ENCODE measurements at places on chromosomes 2 and 18.

DNA sequence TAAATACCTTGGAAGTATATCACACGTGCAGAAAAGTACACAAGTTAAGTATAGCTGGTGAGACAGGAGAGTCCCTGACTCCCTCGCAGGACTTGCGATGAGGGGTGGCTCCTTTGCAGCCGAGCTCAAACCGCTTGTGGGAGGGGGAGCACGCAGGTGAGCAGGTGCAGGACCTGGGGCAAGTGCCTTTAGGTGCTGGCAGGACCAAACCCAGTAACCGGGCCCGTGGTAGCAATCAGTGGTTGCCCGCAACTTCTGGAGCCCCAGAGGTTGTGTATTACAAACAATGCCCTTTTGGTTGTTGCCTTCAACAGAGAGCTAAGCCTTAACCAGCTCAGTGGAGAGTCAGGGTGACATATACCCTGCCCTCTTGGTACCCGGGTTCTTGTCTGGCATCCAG lies 132.8 kb downstream of the PARD3B start:
- no peak overlapping the region for H3K27ac ChIP-seq
- no peaks in the 10 kb centered on the region for H3K27me3 ChIP-seq
- DNase-seq: no peak
- no peaks in the 10 kb centered on the region for H3K4me1 ChIP-seq
- no peaks in the 10 kb centered on the region for H3K36me3 ChIP-seq

DNA sequence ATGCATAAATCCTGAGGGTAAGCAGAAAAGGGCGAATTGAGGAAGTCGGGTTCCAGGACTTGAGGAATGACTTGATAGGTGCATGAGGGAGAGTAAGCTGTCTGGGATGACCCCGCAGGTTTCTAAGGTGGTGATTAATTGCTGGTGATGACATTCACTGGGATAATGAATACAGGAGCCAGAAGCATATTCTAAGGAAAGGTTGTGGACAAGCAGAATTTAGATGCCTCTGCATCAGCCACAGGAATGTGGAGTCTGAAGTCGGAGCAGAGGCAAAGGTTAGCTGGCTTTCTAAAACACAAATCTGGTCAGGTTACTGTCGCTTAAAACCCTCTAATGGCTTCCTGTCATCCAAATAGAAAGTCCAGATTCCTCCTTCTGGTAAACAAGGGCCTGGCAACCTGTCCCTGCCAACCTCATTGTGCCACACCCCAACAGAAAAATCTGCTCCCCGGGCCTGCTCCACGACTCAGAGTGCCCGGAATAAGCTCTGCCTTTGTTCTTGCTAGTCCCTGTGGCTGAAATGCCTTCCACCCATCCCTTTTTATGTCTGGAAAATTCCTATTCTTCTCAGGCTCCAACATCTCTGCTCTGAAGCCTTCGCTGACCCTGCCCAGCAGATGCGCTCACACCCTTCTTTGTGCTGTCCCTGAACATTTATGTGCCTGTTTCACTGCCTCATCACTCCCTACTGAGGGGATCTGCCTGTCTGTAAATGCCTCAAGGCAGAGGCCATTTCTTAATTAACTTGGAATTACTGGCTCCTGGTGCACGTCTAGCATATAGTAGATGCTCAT lies 11.3 kb upstream of the TMEM214 start:
- DNase-seq: no peak
- H3K36me3 ChIP-seq: no peaks in the 10 kb centered on the region
- H3K27me3 ChIP-seq: no peaks in the 10 kb centered on the region

DNA sequence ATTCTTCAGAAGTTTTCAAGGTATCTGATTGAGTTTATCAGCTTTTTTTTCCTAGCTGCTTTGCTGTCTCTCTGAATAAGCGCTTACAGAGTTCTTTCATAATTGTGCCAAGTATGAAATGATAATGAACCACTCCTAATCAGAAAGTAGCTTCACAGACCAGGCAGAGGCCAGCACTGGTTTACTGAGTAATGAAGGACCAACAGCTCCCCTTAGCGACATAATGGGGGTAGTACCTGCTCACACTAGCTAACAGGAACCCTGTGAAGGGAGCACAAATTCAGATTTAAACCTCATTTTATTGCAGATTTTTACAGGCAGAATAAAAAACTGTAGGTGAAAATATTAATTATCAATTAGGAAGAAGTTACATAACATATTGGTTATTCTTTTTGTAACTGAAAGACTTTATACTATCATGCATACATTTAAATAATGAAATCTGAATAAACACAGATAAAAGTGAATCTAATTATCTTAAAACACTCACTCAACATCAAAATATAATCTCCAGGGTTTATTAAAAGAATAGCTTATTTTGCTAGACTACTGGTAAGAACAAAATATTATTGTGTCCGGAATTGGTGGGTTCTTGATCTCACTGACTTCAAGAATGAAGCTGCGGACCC lies 53.7 kb upstream of the LRRC30 start:
- no peak overlapping the region for H3K27ac ChIP-seq
- no peak for DNase-seq
- no peaks in the 10 kb centered on the region for H3K4me1 ChIP-seq

- H3K27ac ChIP-seq: no peak overlapping the region
- DNase-seq: no peak
- no peak overlapping the region for H3K4me3 ChIP-seq
- no peaks in the 10 kb centered on the region for H3K27me3 ChIP-seq
Measured at GRCh38 chr2:105917226-105917625, 172.5 kb downstream of the NCK2 start.

DNA sequence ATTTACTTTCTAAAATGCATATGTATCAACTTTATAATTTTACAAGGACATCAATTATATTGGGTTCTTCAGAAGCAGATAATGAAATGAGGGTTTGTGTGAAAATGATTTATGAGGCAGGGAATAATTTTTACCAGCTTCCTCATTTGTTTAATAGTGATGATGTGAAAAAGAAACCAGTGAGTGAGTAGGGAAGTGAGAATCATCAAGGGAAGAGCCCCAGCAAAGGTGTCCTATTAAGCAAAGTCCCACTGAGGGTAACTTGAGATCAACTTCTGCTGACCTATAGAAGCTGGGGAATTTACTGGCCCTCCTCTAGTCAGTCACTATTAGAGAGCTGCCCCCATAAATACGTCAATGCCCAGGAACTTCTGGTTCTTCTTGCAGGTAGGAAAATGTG lies 266.8 kb upstream of the LYPD1 start:
- H3K36me3 ChIP-seq: no peaks in the 10 kb centered on the region
- H3K4me3 ChIP-seq: no peak overlapping the region
- H3K27ac ChIP-seq: no peak overlapping the region
- H3K4me1 ChIP-seq: no peaks in the 10 kb centered on the region
- DNase-seq: no peak
- no peaks in the 10 kb centered on the region for H3K27me3 ChIP-seq
